ENCODE measurements at places on chromosomes 1 and 21. TPM values are rescaled to one million over a fixed set of nuclear protein-coding genes. Genes with fewer than 3 reads are reported as not detected.

Gene AMPD1
- total RNA-seq: not detected

Gene MMEL1
- not detected for total RNA-seq

Gene SPTA1
- 0.46 TPM for total RNA-seq

Gene S100B
- 1.9 TPM for total RNA-seq

Gene ZMYND12
- total RNA-seq: 2.5 TPM

Gene FAM151A
- not detected for total RNA-seq

Gene DCDC2B
- 11.4 TPM for total RNA-seq

Gene GJA9
- not detected for total RNA-seq

Gene SLAMF6
- 3.2 TPM for total RNA-seq

Gene ARHGEF10L
- total RNA-seq: 48.6 TPM

Gene MATN1
- not detected for total RNA-seq

Gene PWP2
- total RNA-seq: 3.2 TPM

Gene RNF186
- total RNA-seq: not detected

Gene DONSON
- total RNA-seq: 7.5 TPM

Gene RAB42
- total RNA-seq: 5.8 TPM

Gene C1orf185
- total RNA-seq: not detected

Gene BEND5
- total RNA-seq: 3.7 TPM

Gene DHRS3
- total RNA-seq: 126 TPM

Gene ZBTB8A
- 9.5 TPM for total RNA-seq

Gene C4BPA
- total RNA-seq: 39.0 TPM

Gene ESPN
- 12.2 TPM for total RNA-seq

Gene BPNT1
- total RNA-seq: 17.5 TPM

Gene PSRC1
- total RNA-seq: 16.8 TPM

Gene CNIH3
- total RNA-seq: 3.7 TPM

Gene KCNJ9
- not detected for total RNA-seq

Gene FMO1
- 0.83 TPM for total RNA-seq

Gene MX2
- total RNA-seq: 31.7 TPM

Gene JAK1
- 166 TPM for total RNA-seq

Gene WASF2
- 143 TPM for total RNA-seq

Gene VWA5B1
- 0.14 TPM for total RNA-seq

Gene OR2L5
- not detected for total RNA-seq

Gene NTPCR
- total RNA-seq: 30.2 TPM

Gene NTMT2
- not detected for total RNA-seq
